ENCODE measurements at places on chromosomes 12 and 14. TPM values are rescaled to one million over a fixed set of nuclear protein-coding genes. Genes with fewer than 3 reads are reported as not detected.

The PLXNC1 gene
- 5.6 TPM for total RNA-seq

The RAPGEF3 gene
- 178 TPM for total RNA-seq

The FLVCR2 gene
- total RNA-seq, result 9.1 TPM

The RNASE3 gene
- total RNA-seq, result not detected

The LRRC10 gene
- not detected for total RNA-seq

The ARG2 gene
- total RNA-seq, result 112 TPM

The FKBP11 gene
- 18.6 TPM for total RNA-seq

The DDN gene
- total RNA-seq, result 0.13 TPM

The SLC7A7 gene
- total RNA-seq, result 15.1 TPM

The KLHDC1 gene
- 14.8 TPM for total RNA-seq

The KCNH5 gene
- total RNA-seq, result not detected

The PTPRO gene
- 0.42 TPM for total RNA-seq

The SOAT2 gene
- not detected for total RNA-seq

The LETMD1 gene
- 104 TPM for total RNA-seq

The ADSS1 gene
- 26.2 TPM for total RNA-seq

The TAS2R10 gene
- total RNA-seq, result 1.6 TPM

The CYP46A1 gene
- total RNA-seq, result 1.6 TPM

The KRT75 gene
- total RNA-seq, result not detected

The MYO1H gene
- total RNA-seq, result not detected

The B3GNT4 gene
- 0.11 TPM for total RNA-seq

The SLC15A4 gene
- total RNA-seq, result 40.4 TPM

The SMCO2 gene
- not detected for total RNA-seq

The KLRG1 gene
- total RNA-seq, result 4.3 TPM

The FAIM2 gene
- total RNA-seq, result not detected

The PRB3 gene
- not detected for total RNA-seq

The RAB2B gene
- total RNA-seq, result 66.8 TPM

The ACOT6 gene
- total RNA-seq, result not detected

The RBM25 gene
- 56.0 TPM for total RNA-seq
